Placental pericyte (primary cell): ENCODE measurements at places on chromosomes 13 and 19. TPM values are rescaled to one million over a fixed set of nuclear protein-coding genes. Genes with fewer than 3 reads are reported as not detected.

SKA3 gene
- total RNA-seq: 10.5 and 22.3 TPM in 2 replicates

ZNF208 gene
- not detected in 2 replicates for total RNA-seq

NLRP12 gene
- not detected in 2 replicates for total RNA-seq

C5AR2 gene
- total RNA-seq: 0.72 TPM in 1 of 2 replicates, not detected in the other

PNMA8C gene
- total RNA-seq: under 0.01 TPM in 2 replicates

HDGFL2 gene
- total RNA-seq: 62.3 and 67.0 TPM in 2 replicates

CYP4F8 gene
- not detected in 2 replicates for total RNA-seq

CFAP97D2 gene
- total RNA-seq: not detected in 2 replicates

RASAL3 gene
- not detected in 2 replicates for total RNA-seq

ZNF331 gene
- total RNA-seq: 11.0 and 14.4 TPM in 2 replicates

PNMA8A gene
- total RNA-seq: 2.2 and 13.3 TPM in 2 replicates

ADGRE3 gene
- 0.14 TPM in 1 of 2 replicates, not detected in the other for total RNA-seq

SIGLEC5 gene
- total RNA-seq: not detected in 2 replicates

CCDC194 gene
- total RNA-seq: 0.22 TPM in 1 of 2 replicates, not detected in the other

GAPDHS gene
- total RNA-seq: not detected in 2 replicates

RNF225 gene
- 0.22 and 0.43 TPM in 2 replicates for total RNA-seq

CGB2 gene
- not detected in 2 replicates for total RNA-seq

CD37 gene
- total RNA-seq: not detected in 2 replicates

OR7G3 gene
- not detected in 2 replicates for total RNA-seq

PRR12 gene
- 6.9 and 9.0 TPM in 2 replicates for total RNA-seq

MAST1 gene
- total RNA-seq: not detected in 2 replicates

CRTC1 gene
- total RNA-seq: 3.0 and 3.5 TPM in 2 replicates

TMEM86B gene
- total RNA-seq: 1.9 and 2.6 TPM in 2 replicates

FAM83E gene
- 0.57 TPM in 1 of 2 replicates, not detected in the other for total RNA-seq

HSD17B14 gene
- total RNA-seq: 2.3 and 27.8 TPM in 2 replicates

ATP8B3 gene
- total RNA-seq: 1.1 and 2.3 TPM in 2 replicates

KLHL1 gene
- total RNA-seq: not detected in 2 replicates

PPM1N gene
- 0.43 and 1.5 TPM in 2 replicates for total RNA-seq

ADM5 gene
- 0.22 and 1.1 TPM in 2 replicates for total RNA-seq

GPR12 gene
- total RNA-seq: not detected in 2 replicates

CDX2 gene
- total RNA-seq: not detected in 2 replicates

PRODH2 gene
- not detected in 2 replicates for total RNA-seq

SHISA2 gene
- under 0.01 and 0.57 TPM in 2 replicates for total RNA-seq

TEKTIP1 gene
- total RNA-seq: not detected in 2 replicates

CLEC11A gene
- 1.8 and 11.5 TPM in 2 replicates for total RNA-seq

ANKLE1 gene
- total RNA-seq: 0.44 and 0.57 TPM in 2 replicates

ZNF628 gene
- total RNA-seq: 3.3 and 3.9 TPM in 2 replicates

ITGBL1 gene
- total RNA-seq: 69.4 and 71.8 TPM in 2 replicates

GRIN2D gene
- 5.0 and 7.2 TPM in 2 replicates for total RNA-seq

MYH14 gene
- total RNA-seq: under 0.01 TPM in 1 of 2 replicates, not detected in the other

ZNF491 gene
- 0.22 and 1.6 TPM in 2 replicates for total RNA-seq

ZNF443 gene
- total RNA-seq: 0.88 and 2.6 TPM in 2 replicates

SPACA4 gene
- total RNA-seq: not detected in 2 replicates

NFIX gene
- 37.2 and 41.9 TPM in 2 replicates for total RNA-seq

ZNF763 gene
- 0.57 and 0.88 TPM in 2 replicates for total RNA-seq

GNG14 gene
- total RNA-seq: not detected in 2 replicates

LILRB4 gene
- 0.14 TPM in 1 of 2 replicates, not detected in the other for total RNA-seq

HSPB6 gene
- total RNA-seq: 11.6 and 22.3 TPM in 2 replicates

NCR1 gene
- not detected in 2 replicates for total RNA-seq

SH2D3A gene
- total RNA-seq: 0.29 TPM in 1 of 2 replicates, not detected in the other

LSM7 gene
- total RNA-seq: 70.0 and 79.5 TPM in 2 replicates

MEIOSIN gene
- total RNA-seq: under 0.01 TPM in 1 of 2 replicates, not detected in the other

EPS8L1 gene
- total RNA-seq: 0.88 and 3.1 TPM in 2 replicates

SIGLEC6 gene
- total RNA-seq: not detected in 2 replicates
